ENCODE measurements at places on chromosomes 6 and 20.

DNA sequence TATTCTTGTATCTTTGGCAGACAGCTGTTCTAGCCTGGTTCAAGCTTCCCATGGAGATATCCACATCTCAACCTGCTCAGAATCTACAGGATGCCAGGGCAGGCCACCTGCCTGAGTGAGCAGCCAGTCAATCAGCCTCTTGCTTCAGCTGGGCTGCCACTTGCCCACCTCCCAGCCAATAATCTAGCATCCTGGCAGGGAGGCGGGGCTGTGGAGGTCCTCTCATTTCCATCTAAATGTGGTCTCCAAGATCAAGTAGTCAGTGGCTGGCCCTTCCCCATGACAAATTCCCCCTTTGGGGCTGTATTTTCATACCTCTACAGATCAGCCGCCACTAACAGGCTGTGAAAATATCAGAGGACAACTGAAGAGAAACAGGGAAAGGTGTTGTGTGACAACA lies 33.0 kb upstream of the SPDEF start:
- no peak for DNase-seq

GRCh38 chr6:154572556-154572955 lies 62.1 kb upstream of the CNKSR3 start:
- no peak for DNase-seq

GRCh38 chr6:37696220-37696840 lies 1.4 kb downstream of the MDGA1 start:
- DNase-seq = no peak

DNA sequence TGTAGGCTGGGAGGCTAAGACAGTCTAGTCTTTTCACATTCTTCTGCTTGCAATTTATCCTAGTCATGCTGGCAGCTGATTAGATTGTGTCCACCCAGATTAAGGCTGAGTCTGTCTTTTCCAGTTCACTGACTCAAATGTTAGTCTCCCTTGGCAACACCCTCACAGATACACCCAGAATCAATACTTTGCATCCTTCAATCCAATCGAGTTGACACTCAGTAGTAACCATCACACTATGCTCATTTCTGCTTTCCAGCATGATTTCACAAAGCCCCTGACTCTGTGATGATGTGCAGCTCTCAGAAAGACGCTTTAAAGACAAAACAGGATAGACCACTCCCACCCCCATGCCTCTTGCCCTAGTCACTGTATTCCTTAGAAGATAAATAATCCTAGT lies 693.0 kb downstream of the HTR1B start:
- DNase-seq = no peak

DNA sequence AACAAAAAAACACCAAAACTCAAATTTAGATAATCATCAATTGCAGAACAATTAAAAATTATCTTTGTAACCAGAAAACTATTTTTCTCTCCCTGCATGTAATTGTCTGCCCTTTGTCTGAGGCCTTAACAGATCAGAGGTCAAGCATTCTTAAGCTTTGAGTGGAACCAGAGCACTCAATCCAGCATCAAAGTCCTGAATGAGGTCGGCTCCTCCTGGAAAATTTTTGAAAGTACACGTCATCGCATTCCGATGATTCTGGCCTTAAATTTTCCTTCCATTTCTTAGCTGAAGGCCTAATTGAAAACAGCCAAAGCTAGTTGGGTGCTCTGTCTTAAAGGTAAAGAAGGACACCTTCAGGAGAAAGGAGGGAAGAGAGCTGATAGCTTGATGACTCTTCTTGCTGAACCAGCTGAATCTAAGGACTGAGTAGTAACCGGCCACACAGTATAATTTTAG lies 510.2 kb upstream of the SULF2 start:
- no peak for DNase-seq

DNA sequence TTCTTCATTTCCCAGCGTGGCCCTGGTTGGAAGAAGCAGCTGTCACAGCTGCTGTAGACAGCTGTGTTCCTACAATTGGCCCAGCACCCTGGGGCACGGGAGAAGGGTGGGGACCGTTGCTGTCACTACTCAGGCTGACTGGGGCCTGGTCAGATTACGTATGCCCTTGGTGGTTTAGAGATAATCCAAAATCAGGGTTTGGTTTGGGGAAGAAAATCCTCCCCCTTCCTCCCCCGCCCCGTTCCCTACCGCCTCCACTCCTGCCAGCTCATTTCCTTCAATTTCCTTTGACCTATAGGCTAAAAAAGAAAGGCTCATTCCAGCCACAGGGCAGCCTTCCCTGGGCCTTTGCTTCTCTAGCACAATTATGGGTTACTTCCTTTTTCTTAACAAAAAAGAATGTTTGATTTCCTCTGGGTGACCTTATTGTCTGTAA lies 292.7 kb downstream of the ESR1 start:
- DNase-seq = no peak

GRCh38 chr6:10390495-10391298 lies 24.2 kb downstream of the TFAP2A start:
- no peak for DNase-seq

GRCh38 chr6:101779051-101779844 lies 385.7 kb downstream of the GRIK2 start:
- no peak for DNase-seq

DNA sequence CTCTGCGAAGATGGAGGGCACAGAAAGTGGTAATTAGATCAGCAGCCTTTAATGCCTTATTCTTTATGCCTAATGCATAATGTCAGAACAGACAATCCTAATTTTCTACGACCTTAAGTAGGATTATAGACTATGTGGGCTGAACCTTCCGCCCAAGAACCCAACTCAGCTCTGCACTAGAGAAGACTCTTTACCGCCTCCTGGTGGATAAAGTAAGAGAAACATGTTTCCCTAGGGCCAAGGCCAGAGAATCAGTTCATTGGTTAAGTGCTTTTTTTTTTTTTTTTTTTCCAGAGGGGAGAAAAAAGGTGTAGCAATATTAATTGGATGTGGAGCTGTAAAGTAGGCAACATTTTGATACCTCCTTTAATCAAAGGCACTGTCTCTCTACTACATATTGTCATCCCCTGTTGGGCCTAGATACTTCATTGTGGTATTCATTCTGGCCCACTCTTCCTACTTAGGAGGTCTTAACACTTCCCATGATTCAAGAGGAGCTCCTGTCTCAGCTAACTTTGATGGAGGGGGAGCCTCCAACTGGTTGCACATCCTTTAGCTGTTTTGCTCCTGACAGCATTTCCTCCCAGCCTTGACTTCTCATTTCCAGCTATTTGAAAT lies 124.9 kb upstream of the NRN1 start:
- DNase-seq = no peak

DNA sequence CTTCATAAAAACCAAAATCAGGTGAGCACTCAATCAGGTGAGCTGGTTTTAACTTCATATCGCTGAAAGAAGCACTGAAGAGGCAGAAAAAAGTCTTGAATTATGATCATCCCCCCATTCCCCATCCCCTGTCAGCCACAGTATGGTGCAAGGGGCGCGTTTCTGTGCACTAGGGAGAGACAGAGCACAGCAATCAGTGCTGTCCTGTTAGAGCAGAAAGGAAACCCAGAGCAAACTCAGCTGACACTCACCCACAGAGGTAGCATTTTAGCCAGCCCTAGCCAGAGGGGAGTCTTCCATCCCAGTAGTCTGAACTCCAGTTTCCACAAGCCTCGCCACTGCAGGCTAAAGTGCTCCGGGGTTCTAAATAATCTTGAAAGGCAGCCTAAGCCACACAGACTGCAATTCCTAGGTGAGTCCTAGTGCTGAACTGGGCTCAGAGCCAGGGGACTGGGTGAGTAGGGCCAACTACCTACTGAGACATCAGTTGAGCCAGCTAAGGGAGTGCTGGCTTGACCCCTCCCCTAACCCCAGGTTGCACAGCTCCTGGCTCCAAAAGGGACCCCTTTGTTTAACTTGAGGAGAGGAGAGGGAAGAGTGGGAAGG lies 1352.6 kb upstream of the GJE1 start:
- DNase-seq = no peak

DNA sequence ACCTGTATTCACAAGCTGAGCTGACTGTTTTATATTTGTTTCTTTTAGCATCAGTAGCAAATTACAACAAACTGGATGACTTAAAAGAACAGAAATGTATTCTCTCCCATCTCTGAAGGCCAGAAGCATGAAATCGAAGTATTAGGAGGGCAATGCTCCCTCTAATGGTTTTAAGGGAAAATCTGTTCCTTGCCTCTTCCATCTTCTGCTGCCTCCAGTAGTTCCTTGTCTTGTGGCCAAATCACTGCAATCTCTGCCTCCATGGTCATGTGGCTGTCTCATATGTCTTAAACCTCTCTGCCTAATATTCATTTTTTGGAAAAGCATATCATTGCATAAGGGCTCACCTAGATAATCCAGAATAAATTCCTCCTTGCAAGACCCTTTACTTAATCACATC lies 25.2 kb upstream of the ASCC3 start:
- DNase-seq = no peak

DNA sequence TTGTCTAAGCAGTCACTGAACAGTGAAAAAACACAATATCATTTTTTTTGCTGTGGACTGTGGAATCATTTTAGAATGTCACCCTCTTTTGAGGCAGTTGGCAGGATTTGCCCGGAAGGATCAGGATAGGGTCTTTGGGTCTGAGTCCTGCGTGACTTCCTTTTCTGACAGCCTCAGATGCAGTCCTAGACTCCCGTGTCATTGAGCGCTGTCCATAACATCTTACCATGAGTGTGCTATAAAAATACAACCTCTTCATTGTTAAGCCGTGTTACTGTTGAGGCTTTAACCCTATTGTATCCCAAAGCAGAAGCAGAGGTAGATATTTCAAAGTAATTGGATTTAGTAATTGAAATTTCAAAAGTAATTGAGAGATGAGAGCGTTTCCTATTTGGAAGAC lies 30.6 kb downstream of the ARID1B start:
- no peak for DNase-seq

Measured in activated gamma-delta T cell treated with anti-CD3 and anti-CD28 coated beads, Interleukin-2, amount 50 U/mL, for 16 hours (primary cell).